CD4-positive, alpha-beta T cell treated with Interferon alpha-2 for 1 hour (primary cell): ENCODE measurements at places on chromosomes 6 and 20.

DNA sequence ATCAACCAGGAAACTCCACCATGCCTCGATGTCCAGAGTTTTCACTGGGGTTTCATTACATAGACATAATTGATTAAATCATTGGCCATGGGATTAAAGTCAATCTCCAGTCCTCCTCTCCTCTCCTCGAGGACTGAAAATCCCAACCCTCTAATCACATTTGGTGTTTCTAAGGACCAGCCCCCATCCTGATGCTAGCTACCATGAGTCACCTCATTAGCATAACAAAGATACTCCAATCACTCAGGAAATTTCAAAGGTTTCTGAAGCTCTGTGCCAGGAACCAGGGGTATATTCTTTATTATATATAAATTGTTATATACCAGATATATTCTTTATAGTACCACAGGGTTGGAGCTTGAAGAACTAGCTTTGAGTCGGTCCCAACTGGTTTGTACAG, 212.9 kb upstream of the PRND start:
- DNase-seq, result no peak

DNA sequence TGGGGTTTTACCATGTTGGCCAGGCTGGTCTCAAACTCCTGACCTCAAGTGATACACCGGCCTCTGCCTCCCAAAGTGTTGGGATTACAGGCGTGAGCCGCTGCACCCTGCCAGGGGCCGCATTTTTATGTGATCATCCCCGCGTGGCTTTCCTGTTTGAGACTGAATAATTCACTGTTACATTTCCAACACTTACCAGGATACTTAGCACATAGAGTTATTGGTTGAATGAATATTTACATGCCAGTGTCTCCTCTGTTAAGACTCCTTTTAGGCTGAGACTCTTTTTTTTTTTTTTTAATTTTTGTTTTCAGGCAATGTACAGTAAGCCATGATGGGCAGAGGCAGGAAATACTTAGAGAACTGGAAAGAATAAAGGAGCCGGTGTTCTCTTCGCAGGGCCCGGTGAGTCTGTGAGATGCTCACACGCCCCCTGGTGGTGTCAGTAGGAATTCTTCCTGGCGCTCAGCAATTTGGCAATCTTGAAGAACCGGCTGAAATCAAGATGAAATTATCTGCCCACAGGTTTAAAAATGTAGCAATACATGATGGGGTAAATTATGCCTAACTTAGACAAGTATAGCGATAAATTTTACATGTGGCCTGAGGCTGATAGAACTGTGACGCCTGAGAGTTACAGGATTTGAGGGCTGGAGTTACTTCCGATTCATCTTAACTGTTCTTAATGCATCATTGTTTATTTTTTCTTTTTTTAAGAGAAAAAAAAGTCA, 7.6 kb upstream of the RNF114 start:
- peak; percentile 86 for DNase-seq

- no peak for DNase-seq
Measured at GRCh38 chr20:24862606-24863005, 86.5 kb upstream of the CST7 start.

DNA sequence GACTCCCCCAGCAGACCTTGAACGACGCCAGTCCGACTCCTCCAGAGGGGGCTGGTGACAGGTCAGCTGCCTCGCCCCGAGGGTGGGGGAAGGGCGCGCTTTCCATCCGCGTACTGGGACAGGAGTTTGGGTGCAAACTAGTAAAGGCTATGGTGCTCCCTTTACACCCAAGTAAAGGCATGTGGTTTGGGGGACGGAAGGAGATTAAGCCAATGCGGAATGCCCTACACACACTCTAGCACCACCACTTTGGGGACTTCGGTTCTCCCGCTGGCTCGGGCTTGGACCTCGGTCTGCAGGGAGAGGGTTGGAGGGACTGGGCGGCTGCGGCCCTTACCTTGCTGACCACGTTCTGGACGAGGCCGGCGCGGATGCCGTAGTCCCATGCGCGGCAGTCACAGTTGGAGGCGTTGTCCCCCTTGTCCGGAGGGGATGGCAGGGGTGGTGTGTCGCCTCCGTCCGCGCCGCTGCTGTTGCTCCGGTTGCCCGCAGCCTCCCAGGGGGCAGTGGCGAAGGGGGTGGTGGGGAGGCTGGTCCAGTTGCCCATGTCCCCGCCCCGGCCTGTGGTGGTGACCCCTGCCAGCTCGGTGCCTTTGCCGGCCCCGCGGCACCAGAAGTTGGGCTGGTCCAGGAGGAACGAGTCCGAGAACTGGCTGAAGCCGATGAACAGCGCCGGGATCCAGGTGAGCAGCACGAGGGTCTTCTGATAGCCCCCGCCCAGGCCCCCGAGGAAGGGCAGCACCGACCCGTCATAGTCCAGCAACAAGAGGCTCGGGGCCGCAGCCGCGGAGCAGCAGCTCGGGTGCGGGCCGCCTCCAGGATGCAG, 1.1 kb downstream of the SLC22A23 start:
- no peak for DNase-seq

GRCh38 chr6:87277123-87277522, 45.3 kb upstream of the SMIM8 start:
- peak; percentile 2 for DNase-seq

DNA sequence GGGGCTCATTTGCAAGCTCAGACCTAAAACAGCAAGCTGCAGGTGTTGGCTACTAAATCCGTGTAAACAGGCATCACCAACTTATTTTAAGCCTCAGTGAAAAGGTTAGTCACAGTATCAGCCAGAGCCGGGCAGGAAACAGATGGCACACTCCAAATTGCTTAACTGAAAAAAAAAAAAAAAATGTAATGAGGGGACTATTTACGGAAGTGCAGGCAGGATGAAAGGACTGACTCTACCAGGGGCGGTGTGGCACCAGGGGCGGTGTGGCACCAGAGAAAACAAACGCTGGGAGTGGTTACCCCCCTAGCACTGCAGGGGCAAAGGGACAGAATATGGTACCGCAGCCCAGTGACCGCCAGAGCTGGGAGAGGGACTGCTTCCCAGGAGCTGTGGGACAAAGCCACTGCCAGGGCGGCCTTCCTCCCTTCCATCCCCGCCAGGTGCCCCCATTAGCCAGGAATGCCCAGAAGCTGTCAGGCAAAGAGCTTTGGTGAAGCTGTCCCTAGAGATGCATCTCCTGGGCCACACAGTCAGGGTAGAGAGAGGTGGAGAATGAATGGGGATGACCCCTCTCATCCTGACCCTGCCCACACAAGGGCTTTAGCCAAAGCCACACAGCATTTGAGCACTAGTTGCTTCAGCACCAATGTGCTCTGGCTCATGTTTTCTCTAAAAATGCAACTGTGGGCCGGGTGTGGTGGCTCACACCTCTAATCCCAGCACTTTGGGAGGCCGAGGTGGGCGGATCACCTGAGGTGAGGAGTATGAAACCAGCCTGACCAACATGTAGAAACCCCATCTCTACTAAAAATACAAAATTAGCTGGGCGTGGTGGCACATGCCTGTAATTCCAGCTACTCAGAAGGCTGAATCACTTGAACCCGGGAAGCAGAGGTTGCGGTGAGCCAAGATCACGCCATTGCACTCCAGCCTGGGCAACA, 39.6 kb upstream of the GFOD1 start:
- DNase-seq, result peak; percentile 24

DNA sequence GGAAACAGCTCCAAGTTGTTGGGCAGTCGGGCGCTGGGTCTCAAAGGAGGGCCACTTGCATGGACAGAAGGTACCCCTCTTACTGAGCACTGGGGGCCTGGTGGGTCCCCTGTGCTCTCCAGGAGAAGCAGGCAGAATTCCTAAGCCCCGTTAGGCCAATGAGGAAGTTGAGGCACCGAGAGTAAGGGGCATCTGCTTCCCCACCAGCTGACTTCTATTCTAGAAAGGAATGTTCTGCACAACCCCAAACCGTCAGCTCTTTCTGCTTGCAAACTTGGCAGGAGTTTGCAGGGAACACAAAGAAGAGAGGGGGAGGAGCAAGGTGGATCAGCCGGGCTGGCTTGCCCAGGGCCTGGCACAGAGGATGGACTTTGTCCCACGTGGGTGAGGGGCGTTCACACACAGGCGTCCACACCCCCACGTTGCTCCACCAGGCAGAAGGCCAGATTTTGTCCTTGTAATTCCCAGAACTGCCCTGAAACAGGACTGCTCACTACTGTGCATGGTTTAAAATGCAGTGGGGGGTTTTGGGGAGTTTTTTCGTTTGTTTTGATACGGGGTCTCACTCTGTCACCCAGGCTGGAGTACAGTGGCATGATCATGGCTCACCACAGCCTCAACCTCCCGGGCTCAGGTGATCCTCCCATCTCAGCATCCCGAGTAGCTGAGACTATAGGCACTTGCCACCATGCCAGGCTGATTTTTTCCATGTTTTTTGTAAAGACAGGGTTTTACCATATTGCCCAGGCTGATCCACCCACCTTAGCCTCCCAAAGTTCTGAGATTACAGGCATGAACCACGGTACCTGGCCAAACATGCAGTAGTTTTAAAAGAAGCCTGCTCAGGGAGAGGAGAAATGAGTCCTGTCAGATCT, 93.3 kb downstream of the SNX5 start:
- no peak for DNase-seq

DNA sequence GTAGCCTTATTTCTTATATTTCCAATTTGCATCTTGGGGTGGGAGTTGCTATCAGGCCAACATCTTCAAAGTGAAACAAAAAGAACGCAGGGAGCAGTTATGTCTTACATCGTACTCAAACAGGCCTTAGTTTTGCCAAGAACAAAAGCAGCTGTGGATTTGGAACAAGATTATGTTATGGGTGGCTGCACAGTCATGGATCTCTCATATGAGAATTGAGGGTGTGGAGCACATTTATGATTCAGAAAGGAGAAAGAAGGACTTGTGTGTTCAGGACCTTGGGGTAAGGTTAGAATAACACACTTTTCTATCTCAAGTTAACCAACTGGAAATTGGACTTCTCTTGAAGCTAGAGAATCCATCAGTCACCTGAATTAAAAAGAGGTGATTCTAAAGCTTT, 259.9 kb downstream of the FOXA2 start:
- no peak for DNase-seq

GRCh38 chr20:37777988-37778659, 84.3 kb downstream of the CTNNBL1 start:
- DNase-seq, result no peak

- DNase-seq, result no peak
Measured at GRCh38 chr6:132624175-132624574, at the start of gene TAAR2. Gene TAAR2 (minus strand): TSS chr6:132624275. CDS start chr6:132624275, 0 bp downstream.

DNA sequence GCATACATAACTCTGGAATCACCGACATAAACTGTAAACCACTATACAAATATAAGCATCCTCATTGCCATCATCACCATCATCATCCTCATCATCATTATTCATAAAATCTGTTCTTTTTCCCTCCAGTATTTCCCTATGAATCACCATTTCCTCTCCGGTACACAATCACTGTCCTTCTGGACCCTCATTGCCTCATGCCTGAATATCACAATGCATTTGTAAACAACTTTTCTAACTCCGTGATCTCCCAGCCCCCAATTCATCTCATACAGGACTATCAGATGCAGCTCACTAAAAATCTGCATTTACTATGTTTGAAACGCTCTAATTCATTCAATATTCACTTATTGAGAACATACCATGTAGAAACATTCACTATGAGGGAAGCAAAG, 339.7 kb downstream of the TBC1D32 start:
- no peak for DNase-seq

- no peak for DNase-seq
Measured at GRCh38 chr6:122360809-122361208, 38.6 kb upstream of the HSF2 start.

GRCh38 chr20:11813106-11813890, 104.4 kb upstream of the BTBD3 start:
- DNase-seq, result no peak

DNA sequence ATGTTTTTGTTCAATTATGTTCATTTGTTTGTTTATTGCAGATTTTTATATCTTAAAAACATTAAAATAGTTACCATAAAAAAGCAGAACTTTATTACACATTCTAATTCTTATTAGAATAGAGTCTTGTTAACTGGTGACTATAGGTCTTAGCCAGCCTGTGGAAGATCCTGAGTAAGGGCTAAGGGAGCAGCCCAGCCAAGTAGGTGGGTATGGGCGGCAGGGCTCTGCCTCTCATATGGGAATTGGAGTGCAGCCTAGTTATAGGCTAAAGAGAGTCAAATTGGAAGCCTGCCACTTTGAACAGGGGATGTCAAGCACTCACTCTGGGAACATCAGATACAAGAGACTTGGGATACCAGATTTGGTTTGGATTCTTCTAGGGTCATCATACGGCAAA, 10.5 kb upstream of the HSF2 start:
- DNase-seq, result no peak

- DNase-seq, result no peak
Measured at GRCh38 chr6:158591134-158591809, 31.4 kb downstream of the TMEM181 start.

DNA sequence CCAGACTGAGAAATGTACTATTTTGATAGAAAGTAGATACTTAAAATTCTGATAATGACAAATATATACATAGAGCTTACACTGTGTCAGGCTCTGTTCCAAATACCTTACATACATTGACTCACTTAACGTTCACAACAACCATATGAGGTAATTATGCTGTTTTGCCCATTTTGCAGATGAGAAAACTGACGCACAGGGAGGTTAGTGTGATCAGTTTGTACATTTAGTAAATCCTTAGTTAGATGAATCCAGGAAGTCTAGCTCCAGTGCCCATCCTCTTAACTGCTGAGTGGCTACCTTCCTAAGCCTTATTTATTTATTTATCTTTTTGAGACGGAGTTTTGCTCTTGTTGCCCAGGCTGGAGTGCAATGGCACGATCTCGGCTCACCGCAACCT, 23.3 kb upstream of the GTF3C6 start:
- DNase-seq, result no peak

- no peak for DNase-seq
Measured at GRCh38 chr20:50758992-50759391, 27.6 kb downstream of the PARD6B start.

DNA sequence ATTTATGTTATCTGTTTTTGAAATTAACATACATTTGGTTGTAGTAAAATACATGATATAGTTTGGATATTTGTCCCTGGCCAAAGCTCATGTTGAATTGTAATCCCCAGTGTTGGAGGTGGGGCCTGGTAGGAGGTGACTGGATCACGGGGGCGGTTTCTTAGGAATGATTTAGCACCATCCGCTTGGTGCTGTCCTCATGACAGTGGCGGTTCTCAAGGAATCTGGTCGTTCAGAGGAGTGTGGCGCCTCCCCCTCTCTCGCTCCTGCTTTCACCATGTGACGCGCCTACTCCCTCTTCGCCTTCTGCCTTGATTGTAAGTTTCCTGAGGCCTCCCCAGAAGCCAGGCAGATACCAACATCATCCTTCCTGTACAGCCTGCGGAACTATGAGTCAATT, 29.0 kb downstream of the CTCFL start:
- DNase-seq, result no peak
